ENCODE measurements at places on chromosomes 1 and 21.

DNA sequence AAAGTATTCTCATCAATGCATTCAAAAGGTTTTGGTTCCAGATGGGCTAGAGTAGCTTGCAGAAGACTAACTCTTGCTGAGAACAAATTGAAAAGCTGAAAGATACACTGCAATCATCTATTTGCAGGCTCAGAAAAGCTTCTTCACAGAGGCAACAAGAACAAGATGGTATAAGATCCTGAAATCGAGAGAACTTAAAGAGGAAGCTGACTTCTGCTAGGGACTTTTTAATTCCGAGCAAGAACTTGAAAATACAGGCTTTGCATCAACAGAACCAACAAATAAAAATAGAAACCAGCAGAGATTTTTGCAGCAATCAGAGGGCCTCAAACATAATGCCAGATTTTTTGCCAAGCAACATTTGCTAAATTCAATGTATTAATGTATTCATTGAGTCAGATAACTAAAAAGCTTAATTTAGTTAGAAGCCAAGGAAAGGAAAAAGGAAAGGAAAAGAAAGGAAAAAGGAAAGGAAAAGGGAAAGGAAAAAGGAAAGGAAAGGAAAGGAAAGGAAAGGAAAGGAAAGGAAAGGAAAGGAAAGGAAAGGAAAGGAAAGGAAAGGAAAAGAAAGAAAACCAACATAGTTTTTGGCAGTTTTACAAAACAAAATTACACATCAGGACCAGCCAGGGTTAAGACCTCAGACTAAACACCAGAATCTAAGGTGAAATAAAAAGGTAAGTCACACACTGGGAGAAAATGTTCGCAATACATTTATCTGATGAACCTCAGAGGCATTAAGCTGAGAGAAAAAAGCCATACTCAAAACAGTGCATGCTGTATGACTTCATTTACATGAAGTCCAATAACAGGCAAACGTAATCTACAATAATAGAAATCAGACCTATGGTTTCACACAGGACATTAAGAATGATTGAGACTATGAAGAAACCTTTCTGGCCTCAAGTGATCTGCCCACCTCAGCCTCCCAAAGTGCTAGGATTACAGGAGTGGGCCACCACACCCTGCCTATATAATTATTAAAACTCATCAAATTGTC is 42.6 kb downstream of the FAF1 start:
- peak; percentile 64 for DNase-seq

DNA sequence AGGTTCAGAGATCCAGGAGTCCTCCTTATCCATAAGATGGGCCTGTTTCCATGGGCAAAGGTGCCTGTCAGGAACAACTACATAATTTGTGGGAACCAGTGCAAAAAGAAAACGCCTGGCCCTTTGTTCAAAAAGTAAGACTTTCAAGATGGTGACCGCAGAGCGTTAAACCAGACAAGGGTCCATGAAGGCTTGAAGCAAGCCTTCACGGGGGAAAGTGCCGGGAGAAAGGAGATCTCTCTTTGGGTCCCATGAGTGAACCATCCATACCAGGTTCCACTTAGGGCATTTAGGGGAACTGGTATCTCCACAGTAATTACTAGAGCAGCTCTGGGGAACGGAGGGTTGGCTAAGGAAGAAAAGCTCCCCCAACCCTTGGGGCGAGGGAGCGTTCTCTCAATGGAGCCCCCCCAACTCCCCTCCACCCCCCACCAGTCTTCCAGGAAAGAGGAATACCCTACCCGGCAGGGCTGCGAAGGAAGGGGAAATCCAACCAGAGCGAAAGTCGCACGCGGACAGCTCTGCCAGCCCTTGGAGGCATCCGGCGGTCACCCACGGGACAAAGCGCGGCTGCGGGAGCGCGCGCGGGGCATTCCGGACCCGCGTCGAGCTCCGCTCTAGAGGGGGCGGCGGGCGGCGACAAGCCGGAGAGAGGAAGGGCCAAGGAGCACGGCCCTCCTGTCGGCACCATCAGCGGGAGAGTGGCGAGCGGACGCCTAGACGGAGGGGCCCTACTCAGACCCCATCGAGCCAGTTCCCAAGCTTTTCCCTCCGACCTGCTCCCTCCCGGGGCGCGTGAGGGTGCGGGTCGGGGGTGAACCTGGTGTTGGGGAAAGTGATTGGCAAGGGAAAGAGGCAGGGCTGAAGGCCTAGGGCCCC is 687 bp upstream of the RASSF5 start:
- peak; percentile 90 for DNase-seq

GRCh38 chr1:165452336-165453130 is 7.6 kb upstream of the RXRG start:
- DNase-seq: no peak

- no peak for DNase-seq
These were observed 12.6 kb upstream of the LEPR start for GRCh38 chr1:65407877-65408276.
